HFFc6 (cell line): ENCODE measurements at places on chromosomes 4 and X.

- no peak for DNase-seq
These were observed 390.7 kb upstream of the ADGRL3 start for GRCh38 chr4:60809486-60809800.

GRCh38 chr4:72827968-72828367, 241.5 kb downstream of the COX18 start:
- DNase-seq, result no peak

- no peak for DNase-seq
These were observed at the start of gene GABRE for GRCh38 chrX:151974336-151975227. Gene GABRE (minus strand): TSS chrX:151974676. CDS start chrX:151974625, 51 bp downstream.

- peak; percentile 3 for DNase-seq
These were observed 54.4 kb downstream of the CBR4 start for GRCh38 chr4:168955674-168956073.

- DNase-seq, result no peak
These were observed 500.1 kb downstream of the TRAM1L1 start for GRCh38 chr4:116585246-116585645.

GRCh38 chr4:38131371-38132091, 171.3 kb downstream of the PTTG2 start:
- DNase-seq, result no peak

- DNase-seq, result no peak
These were observed 24.1 kb upstream of the PI4K2B start for GRCh38 chr4:25209702-25210101.

DNA sequence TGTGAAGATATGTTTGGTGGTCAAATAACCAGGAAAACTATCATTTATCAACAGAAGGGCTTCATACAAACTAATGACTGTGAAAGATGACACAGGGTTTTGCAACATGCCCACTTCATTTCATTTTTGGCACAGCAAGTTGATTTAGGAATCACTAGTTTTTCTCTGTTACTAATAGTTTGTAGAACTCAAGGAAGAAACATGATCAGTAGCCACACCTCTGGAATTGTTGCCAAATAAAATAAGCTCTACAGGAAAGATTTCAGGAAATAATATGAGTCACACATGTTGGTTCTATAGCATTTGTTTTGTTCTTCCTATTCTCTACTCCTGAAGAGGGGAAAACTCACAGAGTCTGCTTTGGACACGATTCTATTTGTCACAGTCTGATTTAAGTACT, 255.4 kb downstream of the TLL1 start:
- DNase-seq, result peak; percentile 16

GRCh38 chr4:109390115-109390768, 43.4 kb upstream of the SEC24B start:
- DNase-seq, result no peak

DNA sequence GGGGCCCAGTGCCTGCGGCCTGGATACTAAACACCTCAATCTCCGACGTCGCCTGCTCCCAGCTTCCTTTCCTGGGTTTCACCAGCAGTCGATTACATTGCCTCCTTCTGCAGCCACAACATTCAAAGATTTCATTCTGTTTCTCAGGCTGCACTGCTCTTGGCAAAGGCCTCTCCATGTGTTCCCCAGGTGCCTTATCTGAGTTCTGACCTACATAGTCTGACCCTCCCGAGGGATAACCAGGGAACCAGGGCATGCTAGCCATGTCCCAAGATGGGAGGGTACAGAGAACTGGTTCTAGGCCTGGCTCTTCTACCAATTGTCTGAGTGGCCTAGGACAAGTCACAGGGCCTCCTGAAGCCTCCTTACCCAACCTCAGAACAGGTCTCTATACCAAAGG, 62.2 kb upstream of the ACSL1 start:
- DNase-seq, result no peak

- DNase-seq, result peak; percentile 42
These were observed 107.2 kb upstream of the KIT start for GRCh38 chr4:54550395-54551171.

- DNase-seq, result peak; percentile 7
These were observed 127.9 kb downstream of the SLC39A8 start for GRCh38 chr4:102217345-102217744.

DNA sequence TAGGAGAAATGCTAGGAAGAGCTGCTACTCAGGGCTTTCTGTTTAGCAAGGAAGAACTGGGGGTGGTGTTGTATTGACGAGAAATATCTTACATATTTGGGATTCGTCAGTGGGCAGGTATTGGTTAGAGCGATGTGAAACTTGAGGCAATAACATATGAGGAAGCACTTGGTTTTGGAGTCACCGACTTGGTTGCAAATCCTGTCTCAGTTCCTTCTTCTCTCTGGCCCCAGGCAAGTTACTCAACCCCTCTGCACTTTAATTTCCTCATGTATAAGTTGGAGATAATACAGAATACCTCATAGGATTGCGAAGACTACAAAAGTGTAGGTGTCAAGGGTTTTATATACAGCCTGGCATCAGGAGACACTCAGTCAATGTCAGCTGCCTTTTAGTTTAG, 34.1 kb downstream of the GPAT3 start:
- no peak for DNase-seq

- no peak for DNase-seq
These were observed 3.3 kb downstream of the RPS4X start for GRCh38 chrX:72273718-72274117.

GRCh38 chr4:16289897-16290554, 63.8 kb upstream of the TAPT1 start:
- peak; percentile 34 for DNase-seq

- DNase-seq, result no peak
These were observed 35.2 kb downstream of the STAP1 start for GRCh38 chr4:67593741-67594175.

- no peak for DNase-seq
These were observed 47.5 kb upstream of the RAP2C start for GRCh38 chrX:132266583-132267355.

DNA sequence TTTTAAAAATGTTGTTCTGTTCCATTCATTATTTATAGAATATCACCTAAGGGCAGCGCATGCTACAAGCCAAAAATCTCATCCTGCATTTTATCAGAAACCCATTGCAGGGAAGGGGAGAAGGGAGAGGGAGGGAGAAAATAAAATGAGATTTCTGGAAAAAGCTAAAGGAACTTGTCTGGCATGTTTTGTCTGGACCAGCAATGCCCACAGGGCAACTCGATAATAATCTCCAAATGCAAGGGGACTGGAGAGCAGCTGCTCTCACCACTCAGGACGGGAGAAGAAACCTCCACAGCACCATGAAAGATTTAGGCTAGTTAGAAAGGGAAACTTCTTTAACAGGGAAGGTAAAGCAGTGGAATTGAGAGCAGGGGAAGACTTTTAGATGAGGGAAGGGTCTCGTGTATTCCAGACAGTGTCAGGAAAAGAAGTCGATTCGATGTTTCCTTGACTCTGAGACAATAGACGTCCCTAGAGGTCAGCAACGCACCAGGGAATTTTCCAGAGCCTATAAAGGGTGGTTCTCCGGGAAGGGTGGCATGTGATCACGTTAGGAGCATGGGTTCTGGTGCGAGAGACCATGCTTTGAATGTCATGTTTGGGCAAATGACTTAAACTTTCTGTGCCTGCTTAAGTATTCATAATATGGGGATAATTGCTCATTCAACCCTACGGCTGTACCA, 132.2 kb upstream of the NDP start:
- DNase-seq, result no peak

GRCh38 chr4:143207555-143207954, 22.8 kb downstream of the USP38 start:
- DNase-seq, result peak; percentile 31

DNA sequence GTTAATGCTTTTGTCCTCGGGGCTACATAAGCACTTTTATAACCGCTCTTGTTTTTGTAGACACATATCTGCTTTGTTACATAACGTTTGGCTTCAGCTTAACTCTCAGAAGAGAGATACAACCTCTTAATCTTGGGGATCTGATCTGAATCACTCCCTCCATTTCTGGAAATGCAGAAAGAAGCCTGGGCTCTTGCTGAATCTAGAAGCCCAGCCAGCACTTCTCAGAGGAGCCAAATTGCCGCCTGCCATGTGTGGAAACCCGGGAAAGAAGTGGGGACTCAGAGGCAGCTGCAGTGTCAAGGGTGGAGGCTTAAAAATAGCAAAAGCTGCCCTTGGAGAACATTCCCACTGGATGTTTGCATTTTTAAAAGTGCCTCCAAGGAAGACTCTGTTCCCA, 69.3 kb upstream of the LDB2 start:
- peak; percentile 82 for DNase-seq

- DNase-seq, result no peak
These were observed 380.4 kb upstream of the CPEB2 start for GRCh38 chr4:14621731-14622463.

GRCh38 chr4:173546776-173547175, 16.7 kb upstream of the HAND2 start:
- DNase-seq, result no peak

GRCh38 chr4:67939195-67939594, 24.1 kb downstream of the TMPRSS11A start:
- DNase-seq, result no peak

- DNase-seq, result no peak
These were observed 18.2 kb upstream of the CTBP1 start for GRCh38 chr4:1266881-1267763.

GRCh38 chrX:150731795-150732194, 38.6 kb downstream of the MTMR1 start:
- peak; percentile 85 for DNase-seq

- no peak for DNase-seq
These were observed 1302.5 kb upstream of the TENM3 start for GRCh38 chr4:180940680-180941079.

DNA sequence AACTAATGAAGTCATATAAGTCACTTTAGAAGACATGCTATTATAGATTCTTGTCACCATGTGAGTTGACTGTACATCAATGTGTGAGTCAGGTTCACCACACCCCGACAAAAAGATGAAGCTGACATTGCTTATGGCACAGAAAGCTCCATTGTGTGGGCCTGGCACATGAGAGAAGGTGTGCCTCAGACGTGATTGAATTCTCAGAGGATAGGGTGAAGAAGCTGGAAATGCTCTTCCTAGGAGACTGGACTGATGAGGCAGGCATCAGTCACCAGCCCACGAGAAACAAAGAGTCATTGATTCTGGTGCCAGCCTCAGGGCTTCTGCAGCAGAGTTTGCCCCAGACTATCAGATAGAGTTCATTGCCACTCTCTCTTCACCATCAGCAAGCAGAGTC, 35.9 kb upstream of the LRAT start:
- no peak for DNase-seq

DNA sequence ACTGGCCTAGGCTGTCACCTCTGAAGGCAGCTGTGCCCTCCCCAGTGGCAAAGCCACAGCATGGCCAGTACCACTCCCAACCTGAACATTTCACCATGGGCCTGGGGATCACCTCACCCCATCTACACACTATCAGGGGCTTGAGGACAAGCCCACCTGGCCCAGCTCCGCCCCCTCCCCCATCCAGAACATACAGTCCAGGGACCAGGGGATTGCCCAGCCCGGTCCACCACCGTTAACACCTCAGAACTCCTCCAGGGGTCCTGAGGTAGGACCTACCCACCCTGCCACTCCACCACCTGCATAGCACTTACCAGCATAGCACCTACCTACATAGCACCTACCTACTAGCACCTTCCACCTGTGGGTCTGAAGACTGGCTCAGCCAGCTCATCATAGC, 179.8 kb downstream of the EDA start:
- DNase-seq, result no peak

GRCh38 chrX:71958281-71958675, 47.6 kb downstream of the NHSL2 start:
- no peak for DNase-seq

DNA sequence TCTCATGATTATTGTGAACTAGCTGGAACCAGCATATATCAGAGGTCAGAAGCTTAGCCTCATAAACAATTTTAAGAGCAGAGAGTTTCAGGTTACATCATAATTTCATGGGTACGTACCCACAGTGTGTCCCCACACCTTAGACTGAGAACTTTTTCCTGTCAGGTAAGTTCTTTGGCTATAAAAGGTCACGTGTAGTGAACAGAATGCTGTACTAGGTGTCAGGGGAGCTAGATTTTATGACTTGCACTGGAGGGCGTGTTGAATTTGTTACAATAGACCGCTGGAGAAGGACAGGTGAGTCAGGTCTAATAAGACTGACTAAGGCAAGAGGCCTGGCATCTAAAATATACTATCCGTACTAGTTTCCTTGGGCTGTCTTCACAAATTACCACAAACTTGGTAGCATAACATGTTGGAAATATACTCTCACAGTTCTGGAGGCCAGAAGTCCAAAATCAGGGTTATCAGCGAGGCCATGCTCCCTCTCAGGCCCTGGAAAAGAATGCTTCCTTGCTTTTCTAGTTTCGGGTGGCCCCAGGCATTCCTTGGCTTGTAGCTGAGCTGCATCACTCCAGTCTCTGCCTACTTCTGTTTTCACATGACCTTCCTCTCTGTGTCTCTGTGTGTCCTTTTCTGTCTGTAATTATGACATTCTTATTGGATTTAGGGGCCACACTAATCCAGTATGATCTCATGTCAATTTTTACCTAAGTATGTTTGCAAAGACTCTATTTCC, 512.0 kb upstream of the NR3C2 start:
- no peak for DNase-seq

DNA sequence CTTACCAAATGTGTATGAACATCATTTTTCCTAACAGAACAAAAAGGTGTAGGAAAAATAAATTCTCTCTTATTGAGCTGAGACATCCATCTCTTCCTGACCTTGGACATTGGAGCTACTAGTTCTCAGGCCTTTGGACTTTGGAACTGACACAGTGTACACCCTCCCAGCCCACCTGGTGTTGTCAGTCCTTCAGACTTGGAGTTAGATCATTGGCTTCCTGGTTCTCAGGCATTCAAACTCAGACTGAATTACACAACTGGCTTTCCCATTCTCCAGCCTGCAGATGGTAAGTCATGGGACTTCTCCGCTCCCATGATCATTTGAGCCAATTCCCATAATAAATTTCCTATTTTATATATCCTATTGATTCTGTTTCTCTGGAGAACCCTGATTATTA, 84.8 kb upstream of the EDNRA start:
- no peak for DNase-seq

DNA sequence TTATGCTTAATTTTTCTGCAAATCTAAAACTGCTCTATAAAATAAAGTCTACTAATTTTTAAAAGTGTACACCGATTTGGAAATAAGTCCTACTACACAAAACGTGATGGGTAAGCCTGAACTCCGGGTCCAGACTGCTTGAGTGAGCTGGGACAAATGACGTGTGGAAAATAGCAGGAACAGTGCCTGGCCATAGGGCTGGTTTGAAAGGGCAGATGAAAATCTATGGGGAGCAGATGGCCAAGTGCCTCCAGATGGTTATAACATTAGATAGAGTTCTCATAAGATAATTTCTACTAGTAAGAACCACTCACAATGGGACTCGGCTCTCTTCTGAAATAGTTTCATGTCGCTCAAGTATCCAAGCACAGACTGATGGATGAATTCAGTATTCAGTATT, 52.5 kb downstream of the F11 start:
- DNase-seq, result no peak
